NCI-H1092 (cell line): ENCODE measurements at places on chromosomes 6 and 20.

- peak; percentile 39 for DNase-seq
Measured at GRCh38 chr20:62808211-62808865, 3.7 kb downstream of the OGFR start.

DNA sequence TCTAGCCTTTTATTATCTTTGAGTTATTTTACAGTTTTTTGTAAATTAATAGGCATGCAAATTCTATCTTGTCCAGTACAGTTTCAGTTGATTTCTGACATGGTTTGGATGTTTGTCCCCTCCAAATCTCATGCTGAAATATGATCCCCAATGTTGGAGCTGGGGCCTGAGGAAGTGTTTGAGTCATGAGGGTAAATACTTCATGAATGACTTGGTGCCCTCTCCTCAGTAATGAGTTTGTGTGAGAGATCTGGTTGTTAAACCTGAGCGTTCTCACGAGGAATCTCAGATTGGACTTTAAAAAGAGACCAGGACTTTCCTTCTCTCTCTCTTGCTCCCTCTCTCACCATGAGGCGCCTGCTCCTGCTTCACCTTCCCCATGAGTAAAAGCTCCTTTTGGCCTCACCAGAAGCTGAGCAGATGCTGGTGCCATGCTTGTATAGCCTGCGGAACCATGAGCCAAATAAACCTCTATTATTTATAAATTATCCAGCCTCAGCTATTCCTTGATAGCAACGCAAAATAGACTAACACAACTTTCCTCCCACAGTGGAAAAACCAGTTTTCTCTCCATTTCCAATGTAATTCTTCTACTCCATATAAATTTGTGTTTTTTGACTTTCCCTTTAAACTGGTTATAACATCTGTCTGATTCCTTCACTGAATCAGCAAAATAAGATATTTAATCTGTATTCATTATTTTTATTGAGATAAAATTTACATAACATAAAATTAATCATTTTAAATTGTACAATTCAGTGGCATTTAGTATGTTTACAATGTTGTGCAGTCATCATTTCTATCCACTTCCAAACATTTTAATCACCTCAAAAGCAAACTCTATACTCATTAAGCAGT, 78.7 kb upstream of the PRSS16 start:
- no peak for DNase-seq

GRCh38 chr6:118559659-118560058, 11.6 kb downstream of the PLN start:
- no peak for DNase-seq

DNA sequence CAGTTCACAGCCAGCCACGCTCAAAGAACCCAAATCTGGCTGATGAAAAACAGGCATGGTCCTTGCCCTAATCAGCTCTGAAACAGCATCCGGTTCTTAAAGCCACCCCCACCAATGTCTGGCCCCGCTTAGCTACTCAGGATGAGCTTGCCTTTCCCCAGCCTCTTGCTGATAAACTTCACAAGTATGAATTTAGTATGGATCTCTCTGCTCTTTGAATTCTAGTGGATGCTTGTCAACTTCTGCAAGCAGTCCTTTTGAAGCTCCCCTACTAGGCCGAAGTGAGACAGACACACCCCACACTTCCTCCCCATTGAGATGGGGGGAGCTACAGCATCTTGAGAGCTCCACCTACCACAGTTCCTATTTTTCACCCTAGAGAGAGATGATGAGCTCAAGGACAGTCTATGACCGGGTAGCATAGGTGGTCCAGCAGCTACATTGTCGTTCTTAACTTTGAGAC, 36.7 kb downstream of the EBF4 start:
- no peak for DNase-seq

GRCh38 chr6:41162687-41163418, at the start of gene TREM2:
Gene TREM2 (minus strand): TSS chr6:41163116. CDS start chr6:41163082, 34 bp downstream.
- DNase-seq = no peak

- DNase-seq = no peak
Measured at GRCh38 chr20:13671512-13671911, 32.8 kb upstream of the TASP1 start.

GRCh38 chr20:48635791-48636267, 192.0 kb downstream of the PREX1 start:
- peak; percentile 56 for DNase-seq

DNA sequence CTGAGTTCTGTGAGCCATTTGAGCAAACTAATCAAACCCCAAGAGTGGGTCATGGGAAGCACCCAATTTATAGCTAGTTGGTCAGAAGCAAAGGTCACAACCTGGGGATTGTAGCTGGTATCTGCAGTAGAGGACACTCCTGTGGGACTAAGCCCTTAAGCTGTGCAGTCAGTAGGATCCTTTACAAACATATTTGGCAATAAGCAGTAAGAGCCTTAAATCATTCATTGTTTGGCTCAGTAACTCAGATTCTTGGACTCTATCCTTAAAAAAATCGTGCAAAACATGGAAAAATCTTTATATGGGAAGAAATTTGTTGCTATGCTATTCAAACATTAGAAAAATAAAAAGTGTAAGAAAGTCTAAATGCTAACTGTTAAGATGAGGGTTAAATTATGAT, 29.9 kb downstream of the FRK start:
- DNase-seq = no peak

- peak; percentile 20 for DNase-seq
Measured at GRCh38 chr6:715709-716491, 23.0 kb upstream of the EXOC2 start.

- DNase-seq = no peak
Measured at GRCh38 chr6:126812651-126813050, 305.8 kb upstream of the RSPO3 start.

DNA sequence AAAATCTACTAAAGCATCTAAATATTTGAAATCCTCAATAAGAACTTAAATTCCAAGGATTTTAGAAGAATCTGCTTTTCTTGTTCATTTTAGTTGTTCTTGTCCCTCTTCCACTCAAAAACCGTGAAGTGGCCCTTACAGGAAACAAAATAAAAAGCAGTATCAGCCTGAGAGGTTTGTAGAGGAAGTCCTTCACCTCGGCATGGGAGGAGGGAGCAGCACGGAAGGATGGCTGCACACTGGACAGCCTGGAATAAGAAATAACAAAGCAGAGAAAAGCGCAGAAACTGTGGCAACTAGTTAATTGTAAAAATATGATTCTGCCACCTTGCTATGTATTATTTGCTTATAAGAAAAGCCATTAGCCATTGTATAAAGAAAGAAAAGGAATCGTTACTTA, 46.1 kb downstream of the RALGAPA2 start:
- DNase-seq = no peak

DNA sequence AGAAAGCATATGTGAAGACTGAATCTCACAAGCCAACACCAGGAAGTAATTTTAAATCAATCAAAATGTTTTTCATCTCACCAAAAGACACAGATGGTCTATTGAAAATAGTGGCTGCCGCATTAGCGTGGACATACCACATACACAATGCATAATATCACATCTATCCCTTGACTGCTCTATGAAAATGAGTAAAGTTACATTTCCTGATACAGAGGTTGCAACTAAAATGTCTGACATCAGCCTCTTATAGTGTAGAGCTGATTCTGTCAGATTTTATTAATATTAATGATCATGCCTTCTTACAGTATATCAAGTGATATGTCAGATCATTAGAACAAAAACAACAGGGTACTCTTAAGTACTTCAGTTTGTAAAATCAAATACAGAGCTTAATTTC, 339.8 kb upstream of the EPHA7 start:
- DNase-seq = no peak

DNA sequence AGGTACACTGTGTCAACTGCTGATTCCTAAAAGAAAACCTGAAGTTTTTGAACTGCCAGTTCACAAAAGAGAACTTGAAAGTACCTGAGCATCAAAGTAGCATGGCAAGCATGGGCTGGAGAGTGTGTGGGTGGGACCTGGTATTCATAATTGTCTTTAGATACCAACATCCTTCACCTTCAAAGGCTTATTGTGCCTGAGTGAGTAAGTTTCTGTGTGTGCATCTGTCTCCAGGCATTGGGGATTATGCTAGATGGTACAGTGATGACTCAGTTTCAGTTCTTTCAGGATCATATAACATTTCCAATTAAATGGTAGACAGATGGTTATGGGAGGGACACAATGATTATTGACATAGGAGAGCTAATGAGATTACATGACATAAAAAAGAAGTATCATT, 238.5 kb downstream of the ZFAND3 start:
- DNase-seq = no peak

DNA sequence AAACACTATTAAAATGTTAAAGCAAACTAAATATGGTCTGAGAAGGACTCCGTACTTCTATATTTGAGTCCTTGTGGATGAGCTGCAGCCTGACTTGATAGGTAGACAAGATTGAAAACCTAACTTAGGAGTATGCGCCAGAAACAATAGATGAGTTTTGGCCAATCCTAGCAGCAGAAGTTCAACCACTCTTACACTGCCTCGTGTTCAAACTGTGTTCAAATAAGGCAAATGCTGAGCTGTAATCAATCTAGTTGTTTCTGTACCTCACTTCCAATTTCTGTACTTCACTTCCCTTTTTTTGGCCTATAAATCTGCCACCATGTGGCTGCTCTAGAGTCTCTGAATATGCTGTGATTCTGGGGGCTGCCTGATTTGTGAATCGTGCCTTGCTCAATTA, 13.2 kb upstream of the SERINC1 start:
- DNase-seq = no peak

- no peak for DNase-seq
Measured at GRCh38 chr20:19973961-19974629, 43.1 kb upstream of the NAA20 start.

GRCh38 chr20:32965115-32965514, 39.1 kb downstream of the SUN5 start:
- DNase-seq = no peak

GRCh38 chr6:106670236-106670635, 40.9 kb downstream of the QRSL1 start:
- no peak for DNase-seq

GRCh38 chr20:61571916-61572711, 320.1 kb downstream of the CDH4 start:
- DNase-seq = no peak

DNA sequence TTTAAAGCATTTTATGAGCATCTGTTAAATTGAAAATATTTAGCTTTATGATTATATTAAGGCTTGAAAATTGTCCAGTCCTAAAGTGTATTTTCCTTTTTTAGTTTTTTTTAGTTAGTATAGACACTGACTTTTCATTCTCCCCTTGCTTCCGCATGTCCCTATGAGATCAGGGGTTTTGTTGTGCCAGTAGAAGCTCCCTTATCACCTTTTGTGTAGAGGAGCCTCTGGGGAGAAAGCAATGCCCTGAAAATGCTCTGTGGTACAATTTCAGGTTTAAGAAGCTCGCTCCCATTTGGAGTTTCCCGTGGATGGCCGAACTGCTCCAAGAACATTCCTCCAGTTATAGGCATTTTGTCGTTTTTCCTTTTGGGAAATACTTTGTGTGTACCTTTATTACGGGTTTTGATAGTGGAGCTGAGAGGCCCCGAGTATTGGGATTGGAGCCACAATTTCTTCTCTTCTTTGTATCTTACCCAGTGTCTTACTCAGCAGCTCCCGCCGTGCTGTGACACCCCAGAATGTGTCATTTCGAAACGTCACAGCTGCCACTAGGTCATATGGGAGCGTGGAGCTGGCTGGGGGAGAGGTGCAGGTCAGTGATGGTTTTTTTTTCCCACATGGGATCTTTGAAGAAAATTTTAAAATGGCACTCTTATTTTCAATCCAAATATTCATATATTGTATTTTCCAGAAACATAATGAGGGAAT, 49.9 kb downstream of the RPRD1B start:
- DNase-seq = no peak

DNA sequence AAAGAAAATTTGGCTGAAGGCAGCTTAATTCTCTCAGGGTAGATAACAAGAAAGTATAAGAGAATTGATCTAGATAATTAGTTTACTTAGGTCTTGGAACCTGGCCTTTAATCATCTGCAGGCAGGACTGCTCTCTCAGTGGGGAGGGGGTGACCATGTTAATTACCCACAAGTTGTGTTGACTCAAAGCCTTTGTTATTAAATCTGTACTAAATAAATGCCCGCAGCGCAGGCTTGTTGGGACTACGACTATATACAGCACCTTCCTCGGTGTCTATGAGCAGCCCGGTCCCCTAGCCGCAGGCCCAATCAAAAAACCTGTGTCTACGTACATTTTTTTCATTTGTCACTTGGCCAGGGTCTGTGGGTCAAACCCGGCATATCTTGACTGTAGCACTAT, 15.6 kb upstream of the ZNF451 start:
- DNase-seq = no peak

GRCh38 chr6:148177589-148178233, 164.9 kb upstream of the SASH1 start:
- no peak for DNase-seq

GRCh38 chr6:93454533-93454932, 35.2 kb upstream of the EPHA7 start:
- DNase-seq = no peak

- DNase-seq = no peak
Measured at GRCh38 chr20:17960927-17961586, 7.5 kb downstream of the SNX5 start.

- no peak for DNase-seq
Measured at GRCh38 chr6:110214338-110214737, 34.1 kb downstream of the CDC40 start.

- no peak for DNase-seq
Measured at GRCh38 chr20:62117658-62118057, 4.6 kb upstream of the LSM14B start.

- no peak for DNase-seq
Measured at GRCh38 chr6:51571168-51571567, 516.2 kb downstream of the PKHD1 start.
